ENCODE measurements at places on chromosomes 13 and 19. TPM values are rescaled to one million over a fixed set of nuclear protein-coding genes. Genes with fewer than 3 reads are reported as not detected.

Gene PEG3
- total RNA-seq = not detected

Gene PLIN4
- total RNA-seq = not detected

Gene APLP1
- 0.61 TPM for total RNA-seq

Gene ZNF763
- 0.80 TPM for total RNA-seq

Gene YJEFN3
- 7.3 TPM for total RNA-seq

Data from activated CD8-positive, alpha-beta memory T cell treated with anti-CD3 and anti-CD28 coated beads for 36 hours (primary cell).